ENCODE measurements at places on chromosomes 6 and 20.

- DNase-seq = no peak
Measured at GRCh38 chr6:142855893-142856623, 88.9 kb downstream of the HIVEP2 start.

DNA sequence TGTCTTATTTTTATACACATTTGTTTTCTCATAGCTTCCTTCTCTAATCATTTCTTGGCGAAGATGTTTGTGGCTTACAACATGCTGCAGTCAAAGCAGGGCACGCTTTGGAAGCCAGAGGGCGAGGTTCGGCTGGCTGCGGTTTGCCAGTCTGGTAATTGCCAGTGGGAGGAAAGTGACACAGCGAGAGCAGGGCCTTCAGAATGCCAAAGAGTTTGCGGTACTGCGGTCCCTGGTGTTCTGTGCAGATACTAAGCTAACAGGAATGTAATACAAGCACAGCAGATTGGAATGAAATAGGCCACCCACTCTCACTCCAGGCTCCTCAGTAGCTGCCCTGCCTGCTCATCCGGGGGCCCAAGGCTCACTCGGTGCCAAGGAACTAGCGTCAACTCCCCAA lies 58.7 kb upstream of the TGM3 start:
- no peak for DNase-seq

DNA sequence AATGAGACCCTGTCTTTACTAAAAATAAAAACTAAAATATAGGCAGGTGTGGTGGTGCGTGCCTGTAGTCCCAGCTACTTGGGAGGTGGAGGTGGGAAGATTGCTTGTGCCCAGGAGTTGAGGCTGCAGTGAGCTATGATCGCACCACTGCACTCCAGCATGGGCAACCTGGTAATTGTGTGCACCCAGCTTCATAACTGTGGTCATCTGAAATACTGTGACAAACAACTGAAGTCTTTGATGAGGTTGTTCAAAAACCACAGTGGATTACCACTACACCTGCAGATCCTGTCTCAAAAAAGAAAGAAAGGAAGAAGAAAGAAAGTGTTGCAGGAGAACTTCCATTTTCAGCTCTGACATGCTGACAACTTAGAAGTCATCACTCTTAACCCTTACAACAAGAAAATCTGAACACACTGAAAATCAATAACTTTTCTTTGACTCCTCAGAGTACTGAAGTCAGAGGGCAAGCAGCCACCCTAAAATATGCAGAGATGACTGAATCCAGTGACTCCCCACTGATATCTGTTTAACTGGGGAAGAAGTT lies 13.8 kb upstream of the ZBP1 start:
- no peak for DNase-seq

GRCh38 chr6:17988422-17988944 lies 1.0 kb upstream of the KIF13A start:
- DNase-seq = no peak

DNA sequence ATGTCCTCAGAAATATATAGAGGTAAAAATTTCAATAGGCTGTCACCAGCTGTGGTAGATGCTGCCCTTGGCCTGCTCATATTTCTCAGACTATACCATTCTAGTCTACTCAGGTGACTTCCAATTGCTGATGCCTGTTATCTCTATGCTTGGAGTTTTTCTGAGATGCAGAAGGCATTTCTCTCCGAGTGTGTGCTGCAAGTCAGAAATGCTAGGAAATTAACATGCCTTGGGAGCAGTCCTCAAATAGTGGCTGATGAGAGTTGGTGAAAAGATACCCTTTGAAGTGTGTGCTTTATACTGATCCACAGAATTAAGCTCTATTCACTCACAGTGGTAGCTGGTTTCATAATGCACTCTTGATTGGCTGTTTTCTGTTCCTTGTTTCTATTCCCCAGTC lies 43.2 kb upstream of the PKIB start:
- DNase-seq = no peak

DNA sequence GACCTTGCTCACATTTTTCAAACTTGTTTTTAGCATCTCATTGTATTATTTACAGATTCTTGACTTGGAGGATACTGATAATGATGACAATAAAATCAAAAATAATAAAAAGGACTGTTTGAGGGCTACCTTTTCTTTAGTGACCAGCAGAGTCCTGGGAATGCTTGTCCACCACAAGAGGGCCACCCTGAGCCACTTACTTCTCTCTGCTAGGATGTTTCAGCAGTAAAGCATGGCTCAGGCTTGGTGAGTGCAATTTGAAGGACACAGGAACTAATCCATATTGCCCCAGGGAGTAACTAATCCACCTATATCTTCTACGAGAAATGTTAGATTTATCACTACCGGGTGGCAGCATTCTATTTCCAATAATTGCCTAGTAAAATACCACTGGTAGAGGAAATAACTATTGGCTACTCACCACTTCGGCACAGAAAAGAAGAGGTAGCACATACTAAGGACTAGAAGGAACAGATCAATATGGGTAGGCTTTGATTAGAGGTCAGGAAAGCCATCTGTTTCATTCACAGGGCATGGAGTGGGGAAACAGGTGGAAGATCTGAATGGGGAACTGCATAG lies 5.8 kb upstream of the KIAA0408 start:
- DNase-seq = peak; percentile 57

- no peak for DNase-seq
Measured at GRCh38 chr20:17675519-17676377, 6.3 kb downstream of the RRBP1 start.

GRCh38 chr6:36349240-36349639 lies 12.6 kb upstream of the BNIP5 start:
- DNase-seq = no peak

GRCh38 chr6:136764517-136764993 lies 27.7 kb downstream of the MAP3K5 start:
- DNase-seq = no peak

DNA sequence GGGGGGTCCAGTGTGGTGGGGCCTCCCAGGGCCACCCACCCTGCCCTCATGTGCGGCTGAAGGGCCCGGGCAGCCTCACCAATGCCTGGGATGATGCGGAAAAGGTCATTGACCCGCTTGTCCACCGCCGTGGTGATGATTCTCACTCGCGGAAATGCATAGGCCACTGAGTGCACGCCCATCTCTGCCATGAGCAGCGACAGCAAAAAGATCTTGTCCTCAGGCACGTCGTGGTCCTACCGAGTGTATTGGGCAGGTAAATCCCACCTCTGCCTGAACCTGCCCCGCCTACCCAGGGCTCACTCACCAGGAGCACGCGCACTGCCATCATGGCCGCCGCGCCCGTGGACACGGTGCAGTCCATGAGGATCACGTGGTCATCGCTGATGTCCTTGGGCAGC lies 16.1 kb downstream of the UCKL1 start:
- no peak for DNase-seq

- DNase-seq = no peak
Measured at GRCh38 chr6:2921520-2922115, 18.5 kb upstream of the SERPINB9 start.

- no peak for DNase-seq
Measured at GRCh38 chr6:147220345-147220744, 16.1 kb downstream of the STXBP5 start.
